CD4-positive, alpha-beta T cell treated with Interleukin-10 for 1 hour (primary cell): ENCODE measurements at places on chromosomes 1 and 21.

- DNase-seq = no peak
These were observed 134.2 kb downstream of the ROR1 start for GRCh38 chr1:63908016-63908415.

DNA sequence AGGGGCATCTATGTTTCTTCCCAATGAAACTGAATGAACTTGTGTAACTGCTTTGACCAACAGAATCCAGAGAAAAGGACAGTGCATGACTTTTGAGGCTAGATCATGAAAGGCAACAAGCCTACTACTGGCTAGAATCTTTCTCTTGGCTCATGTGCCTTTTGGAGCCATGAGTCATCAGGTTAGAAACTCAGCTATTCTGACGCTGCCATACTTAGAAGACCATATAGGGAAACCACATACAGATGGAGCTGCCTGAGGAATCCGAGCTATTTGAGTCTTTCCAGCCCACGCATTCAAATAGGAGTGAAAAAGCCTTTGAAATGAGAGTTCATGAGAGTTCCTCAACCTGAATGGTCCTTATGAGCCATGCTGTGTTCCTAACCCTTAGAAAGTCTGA, 738.5 kb upstream of the CHRM3 start:
- no peak for DNase-seq

DNA sequence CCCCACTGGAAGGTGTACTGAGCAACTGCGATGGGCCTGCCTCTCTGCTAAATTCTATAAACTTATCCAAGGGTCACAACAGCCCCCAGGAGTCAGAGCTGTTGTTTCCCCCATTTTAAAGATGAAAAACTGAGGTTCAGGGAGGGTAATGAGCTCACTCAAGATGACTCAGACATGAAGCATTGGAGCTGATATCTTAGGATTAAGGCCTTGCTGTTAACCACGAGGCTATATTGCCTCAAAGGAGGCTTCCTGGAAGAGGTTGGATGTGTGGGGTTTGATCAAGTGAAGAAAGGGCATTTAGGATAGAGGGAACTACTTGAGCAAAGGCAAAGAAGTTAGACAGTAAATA, 6.7 kb downstream of the LDLRAP1 start:
- peak; percentile 24 for DNase-seq

GRCh38 chr1:6852136-6852890, 67.1 kb downstream of the CAMTA1 start:
- DNase-seq = no peak

DNA sequence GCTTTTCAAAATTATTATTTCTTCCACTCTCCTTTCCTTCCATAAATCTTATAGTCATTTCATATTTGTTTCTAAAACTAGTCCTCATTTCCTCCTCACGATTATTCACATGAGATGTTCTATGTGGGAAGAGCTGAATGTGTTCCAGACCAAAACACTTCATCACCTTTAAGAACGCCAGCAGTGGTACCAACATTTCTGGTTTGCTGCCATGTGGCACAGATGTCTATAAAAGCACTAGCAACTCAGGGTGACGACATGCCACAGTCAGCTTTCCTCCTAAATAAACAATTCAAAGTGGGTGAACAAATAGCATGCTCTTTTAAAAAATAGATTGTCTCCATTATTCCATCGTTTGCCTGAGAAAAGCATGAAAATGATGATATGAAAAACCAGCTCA, 1217.8 kb upstream of the ADGRL2 start:
- no peak for DNase-seq

DNA sequence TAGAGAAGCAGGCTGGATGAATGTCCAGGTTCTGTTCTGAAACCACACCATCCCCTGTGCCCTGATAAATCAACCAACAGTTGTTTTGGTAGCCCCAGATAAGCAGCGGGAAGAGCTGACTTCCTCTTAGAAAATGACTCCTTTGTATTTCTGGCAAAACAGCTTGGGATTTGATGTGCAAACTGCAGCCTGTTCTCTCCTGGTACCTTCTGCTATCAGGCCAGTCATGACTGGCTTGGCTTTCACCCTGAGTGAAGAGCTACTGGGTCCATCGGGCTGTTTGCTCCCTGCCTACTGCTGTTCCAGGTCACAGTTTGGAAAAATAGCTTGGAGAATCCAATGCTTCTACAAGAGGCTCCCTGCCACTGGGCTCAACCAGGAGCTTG, 116.8 kb downstream of the DTL start:
- no peak for DNase-seq

DNA sequence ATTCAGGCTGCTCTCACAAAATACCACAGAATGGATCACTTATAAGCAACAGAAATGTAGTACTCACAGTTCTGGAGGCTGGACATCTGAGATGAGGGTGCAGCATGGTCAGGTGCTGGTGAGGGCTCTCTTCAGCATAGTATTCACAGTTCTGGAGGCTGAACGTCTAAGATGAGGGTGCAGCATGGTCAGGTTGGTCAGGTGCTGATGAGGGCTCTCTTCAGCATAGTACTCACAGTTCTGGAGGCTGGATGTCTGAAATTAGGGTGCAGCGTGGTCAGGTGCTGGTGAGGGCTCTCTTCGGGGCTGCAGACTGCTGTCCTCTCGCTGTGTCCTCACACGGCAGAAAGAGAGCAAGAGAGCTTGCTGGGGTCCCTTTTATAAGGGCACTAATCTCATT, 17.1 kb downstream of the PDZK1IP1 start:
- no peak for DNase-seq

DNA sequence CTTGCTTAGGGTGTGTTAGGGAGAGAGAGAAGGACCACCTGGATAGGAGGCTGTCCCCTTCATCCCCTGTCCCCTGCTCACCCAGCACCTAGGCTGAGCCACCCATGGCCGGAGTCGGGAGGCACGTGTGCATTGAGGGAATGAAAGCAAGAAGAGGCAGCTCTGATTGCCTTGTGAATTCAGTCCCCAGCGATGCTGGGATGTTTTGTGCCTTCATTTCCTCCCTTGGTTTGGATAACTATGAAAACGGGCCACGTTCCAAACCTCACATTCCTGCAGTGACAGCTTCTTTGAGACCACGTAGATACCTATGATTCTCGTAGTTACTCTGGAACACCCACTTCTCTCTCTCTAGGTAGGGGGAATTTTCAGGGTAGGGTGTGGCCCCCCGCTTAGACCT, 67.1 kb downstream of the MAN1C1 start:
- no peak for DNase-seq

- no peak for DNase-seq
These were observed 63.1 kb downstream of the ACOT7 start for GRCh38 chr1:6330410-6330911.

DNA sequence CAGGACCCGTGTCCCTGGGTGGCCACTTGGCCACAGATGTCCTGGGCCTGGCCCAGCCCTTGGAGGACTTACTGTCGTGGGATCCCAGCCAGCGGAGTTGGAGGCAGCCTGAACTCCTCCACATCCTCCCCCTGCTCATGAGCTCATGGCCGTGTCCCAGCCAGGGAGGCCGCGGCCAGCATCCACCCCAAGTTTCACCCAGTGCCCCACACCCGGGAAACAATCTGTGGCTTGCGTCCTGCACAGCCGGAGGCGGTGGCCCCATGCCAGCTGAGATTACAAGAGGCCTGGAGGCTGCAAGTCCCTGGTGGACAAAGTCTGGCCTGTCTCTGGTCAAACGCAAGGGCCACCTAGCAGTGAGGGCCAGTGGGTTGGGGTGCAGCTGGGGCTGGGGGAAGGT, 27.5 kb upstream of the TMEM52 start:
- DNase-seq = no peak

DNA sequence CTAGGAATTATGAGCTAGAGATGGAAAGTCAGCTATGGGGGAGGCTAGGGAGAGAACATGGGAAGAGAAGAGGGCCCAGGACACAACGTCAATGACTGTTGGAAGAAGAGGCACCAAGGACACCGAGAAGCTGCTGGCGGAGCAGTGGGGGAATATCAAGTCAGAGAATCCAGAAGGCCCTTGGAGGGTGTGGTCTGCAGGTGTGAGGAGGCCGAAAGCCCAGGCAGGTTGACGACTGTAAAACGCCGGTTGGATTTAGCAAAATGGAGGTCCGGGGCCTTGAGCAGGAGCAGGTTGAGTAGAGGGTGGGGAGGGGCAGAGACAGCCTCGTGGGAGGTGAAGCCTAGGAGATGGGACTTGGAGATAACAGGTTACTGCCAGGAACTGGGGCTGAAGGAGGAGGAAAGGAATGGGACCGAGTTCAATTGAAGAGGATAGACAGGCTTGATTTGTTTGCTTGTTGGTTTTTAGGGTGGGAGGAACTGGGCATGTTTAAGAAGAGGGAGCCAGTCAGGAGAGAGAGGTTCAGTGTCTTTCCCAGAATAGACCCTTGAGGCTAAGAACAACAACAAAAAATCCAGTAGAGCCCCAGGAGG, 35.1 kb downstream of the EDN2 start:
- no peak for DNase-seq

DNA sequence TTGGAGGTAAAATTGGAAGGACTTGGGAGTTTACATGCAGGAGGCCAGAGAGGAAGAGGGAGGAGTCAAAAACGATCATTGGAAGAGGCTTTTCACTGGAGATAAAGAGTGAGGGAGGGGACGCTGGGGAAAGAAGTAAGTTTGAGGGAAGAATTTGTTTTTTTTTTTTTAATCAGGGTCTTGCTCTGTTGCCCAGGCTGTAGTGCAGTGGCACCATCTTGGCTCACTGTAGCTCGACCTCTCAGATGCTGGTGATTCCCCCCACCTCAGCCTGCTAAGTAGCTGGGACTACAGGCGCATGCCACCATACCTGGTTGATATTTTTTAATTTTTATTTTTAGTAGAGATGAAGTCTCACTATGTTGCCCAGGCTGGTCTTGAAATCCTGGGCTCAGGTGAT, 1.2 kb upstream of the MROH7 start:
- no peak for DNase-seq

DNA sequence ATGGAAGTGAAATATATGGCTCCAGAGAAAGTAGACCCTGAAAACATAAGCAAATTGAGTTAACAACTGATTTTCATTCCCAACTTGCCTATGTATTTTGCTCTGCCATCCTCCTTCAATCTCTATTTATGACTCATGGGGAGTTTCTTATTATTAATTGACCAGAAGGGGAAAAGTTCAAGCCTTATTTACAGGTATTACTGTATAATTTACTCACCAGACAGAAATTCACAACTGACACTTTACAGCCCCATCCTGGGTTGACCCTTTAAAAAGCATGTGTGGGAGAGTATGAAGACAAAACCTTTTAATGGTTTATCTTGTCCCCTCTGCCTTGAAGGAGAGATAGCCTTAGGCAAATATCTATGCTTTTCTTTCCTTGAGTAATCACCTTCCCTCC, 39.8 kb upstream of the C1orf53 start:
- DNase-seq = no peak

DNA sequence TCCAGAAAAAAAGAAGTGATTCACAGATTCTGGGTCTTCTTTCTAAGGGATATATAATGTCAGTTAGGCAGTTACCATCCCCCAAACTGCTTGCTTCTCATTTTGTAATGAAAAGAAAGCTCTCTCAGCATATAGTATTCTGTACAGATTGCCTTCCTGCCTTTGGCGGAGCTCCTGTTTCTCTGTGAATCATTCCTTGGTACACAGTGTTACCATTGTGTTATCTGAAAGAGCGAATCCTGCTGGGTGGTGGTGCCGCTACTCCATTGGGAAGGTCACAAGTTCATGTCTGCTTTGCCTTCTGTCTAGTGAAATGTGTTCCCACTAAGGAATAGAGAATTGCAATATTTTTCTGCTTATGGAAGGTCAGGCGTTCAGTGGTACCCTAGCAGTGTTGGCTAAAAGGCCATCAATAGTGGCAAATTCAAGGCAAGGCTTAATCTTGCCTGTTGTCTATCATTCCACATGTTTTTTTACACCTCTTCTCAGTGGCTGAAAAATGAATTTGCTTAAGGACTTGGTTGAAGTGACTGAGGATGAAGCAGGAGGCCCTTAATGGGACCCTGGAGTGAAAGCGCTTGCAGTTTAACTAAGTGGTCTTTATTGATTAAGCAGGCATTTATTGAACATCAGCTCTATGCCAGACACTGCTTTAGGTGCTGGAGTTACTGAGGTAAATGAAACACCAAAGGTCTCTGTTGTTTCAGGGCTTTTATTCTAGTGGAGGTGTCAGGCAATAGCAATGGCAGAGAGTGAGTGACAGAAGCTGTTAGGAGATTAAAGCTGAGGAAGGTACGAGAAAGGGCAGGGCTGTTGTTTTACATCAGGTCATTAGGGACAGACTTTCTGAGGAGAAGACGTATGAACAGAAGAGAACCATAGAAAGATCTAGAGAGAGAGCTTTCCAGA, 186.7 kb downstream of the PDE4B start:
- no peak for DNase-seq
